ENCODE measurements at places on chromosomes 2 and 18. TPM values are rescaled to one million over a fixed set of nuclear protein-coding genes. Genes with fewer than 3 reads are reported as not detected.

CD8B2 gene
- not detected for total RNA-seq

DNA sequence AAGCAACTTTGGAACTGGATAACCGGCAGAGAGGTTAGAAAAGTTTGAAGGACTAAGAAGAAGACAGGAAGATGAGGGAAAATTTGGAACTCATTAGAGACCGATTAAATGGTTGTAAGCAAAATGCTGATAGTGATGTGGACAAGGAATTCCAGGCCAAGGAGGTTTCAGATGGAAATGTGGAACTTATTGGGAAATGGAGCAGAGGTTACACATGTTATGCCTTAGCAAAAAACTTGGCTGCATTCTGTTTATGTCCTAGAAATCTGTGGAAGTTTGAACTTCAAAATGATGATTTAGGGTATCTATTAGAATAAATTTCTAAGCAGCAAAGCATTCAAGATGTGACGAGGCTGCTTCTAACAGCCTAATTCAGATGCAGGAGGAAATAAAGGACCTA lies 675.1 kb upstream of the SYT4 start:
- no peak for DNase-seq

DNA sequence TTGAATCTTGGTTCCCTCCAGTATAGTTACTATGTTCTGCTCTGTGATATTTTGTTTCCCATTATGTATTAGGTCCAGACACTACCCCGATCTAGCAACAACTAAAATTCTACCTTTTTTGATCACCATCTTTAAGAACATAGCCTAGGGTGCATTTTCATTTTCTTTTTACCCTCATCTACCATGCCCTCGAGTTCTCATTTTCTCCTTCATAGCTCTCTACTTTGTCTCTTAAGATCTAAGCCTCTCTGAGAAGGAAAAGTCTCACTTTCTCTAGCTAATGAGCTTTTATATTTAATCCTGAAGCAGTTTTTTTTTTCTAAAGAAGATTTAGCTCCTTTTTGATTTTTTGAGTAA lies 1089.4 kb upstream of the SLC39A10 start:
- no peak for DNase-seq

DNA sequence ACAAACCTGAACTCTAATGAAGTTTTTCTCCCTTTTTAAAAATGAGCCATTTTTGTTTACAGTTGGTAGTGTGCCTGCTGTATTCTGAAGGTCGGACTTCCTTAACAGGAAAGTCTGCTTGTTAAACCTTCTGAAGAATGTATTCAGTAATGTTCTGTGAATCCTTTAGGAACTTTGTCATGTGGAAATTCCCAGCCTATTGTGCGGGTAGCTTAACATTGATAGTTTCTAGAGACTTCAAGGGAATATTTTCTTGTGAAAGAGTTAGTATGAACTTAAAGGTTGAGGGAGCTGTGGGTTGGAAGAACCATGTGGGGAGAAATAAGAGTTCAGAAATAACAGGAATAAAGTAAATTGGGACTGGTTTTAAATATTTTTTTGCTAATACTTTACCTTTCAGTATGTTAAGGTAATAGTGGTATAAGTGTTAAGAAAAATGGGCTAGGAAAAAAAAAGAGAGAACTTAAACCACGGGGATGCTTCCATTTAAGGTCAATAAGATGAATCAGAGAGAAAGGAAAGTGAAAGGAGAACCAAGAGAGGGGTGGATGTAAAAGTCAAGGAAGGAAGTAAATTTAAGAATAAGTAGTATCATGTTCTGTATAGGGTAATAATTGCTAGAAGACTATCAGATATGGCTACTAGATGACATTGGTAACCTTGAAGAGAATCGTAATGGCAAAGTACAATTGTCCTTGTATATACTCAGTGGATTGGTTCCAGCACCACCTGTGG lies 90.5 kb downstream of the PMS1 start:
- DNase-seq: no peak

DNA sequence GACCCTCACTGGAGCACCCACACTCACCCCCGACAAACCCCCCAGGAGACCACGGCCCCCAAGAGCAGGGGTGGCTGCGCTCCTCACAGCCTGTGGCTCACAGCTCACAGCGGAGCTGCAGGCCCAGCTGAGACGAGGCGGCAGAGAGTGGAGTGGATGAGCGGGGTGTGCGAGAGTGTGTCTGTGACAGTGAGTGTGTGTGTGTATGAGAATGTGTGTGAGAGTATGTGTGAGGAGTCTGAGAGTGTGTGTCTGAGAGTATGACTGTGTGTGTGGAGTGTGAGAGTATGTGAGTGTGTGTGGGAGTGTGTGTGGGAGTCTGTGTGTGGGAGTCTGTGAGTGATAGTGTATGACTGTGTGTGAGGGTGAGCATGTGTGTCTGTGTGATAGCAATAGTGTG lies 55.3 kb upstream of the ID2 start:
- DNase-seq: no peak

Measured in thoracic aorta (tissue), 2 donors.